ENCODE measurements at places on chromosomes 1 and 21. TPM values are rescaled to one million over a fixed set of nuclear protein-coding genes. Genes with fewer than 3 reads are reported as not detected.

CCDC27 gene
- polyA plus RNA-seq, result 0.11 TPM

PUM1 gene
- 70.2 TPM for polyA plus RNA-seq

NEK2 gene
- polyA plus RNA-seq, result 9.5 TPM

CD34 gene
- 33.1 TPM for polyA plus RNA-seq

SYT2 gene
- polyA plus RNA-seq, result 50.8 TPM

KCNH1 gene
- polyA plus RNA-seq, result 3.8 TPM

C1orf141 gene
- polyA plus RNA-seq, result 1.9 TPM

TRPM2 gene
- 17.8 TPM for polyA plus RNA-seq

CRNN gene
- not detected for polyA plus RNA-seq

APOBEC4 gene
- polyA plus RNA-seq, result not detected

All from spinal cord (tissue), 10 donors.